ENCODE measurements at places on chromosomes 5 and 9. TPM values are rescaled to one million over a fixed set of nuclear protein-coding genes. Genes with fewer than 3 reads are reported as not detected.

Gene CDKN2A
- total RNA-seq: 39.8 TPM

Gene SYK
- total RNA-seq: 0.05 TPM

Gene KIF4B
- 0.31 TPM for total RNA-seq

Gene REEP2
- total RNA-seq: 59.9 TPM

Gene GZMA
- total RNA-seq: not detected

Gene BAAT
- total RNA-seq: 0.15 TPM

Gene PDLIM7
- 21.9 TPM for total RNA-seq

All from motor neuron (in vitro differentiated cells).